ENCODE measurements at places on chromosomes 6 and 20.
A peak's percentile ranks its signal among the peaks of the same experiment; 100 is the strongest.

DNA sequence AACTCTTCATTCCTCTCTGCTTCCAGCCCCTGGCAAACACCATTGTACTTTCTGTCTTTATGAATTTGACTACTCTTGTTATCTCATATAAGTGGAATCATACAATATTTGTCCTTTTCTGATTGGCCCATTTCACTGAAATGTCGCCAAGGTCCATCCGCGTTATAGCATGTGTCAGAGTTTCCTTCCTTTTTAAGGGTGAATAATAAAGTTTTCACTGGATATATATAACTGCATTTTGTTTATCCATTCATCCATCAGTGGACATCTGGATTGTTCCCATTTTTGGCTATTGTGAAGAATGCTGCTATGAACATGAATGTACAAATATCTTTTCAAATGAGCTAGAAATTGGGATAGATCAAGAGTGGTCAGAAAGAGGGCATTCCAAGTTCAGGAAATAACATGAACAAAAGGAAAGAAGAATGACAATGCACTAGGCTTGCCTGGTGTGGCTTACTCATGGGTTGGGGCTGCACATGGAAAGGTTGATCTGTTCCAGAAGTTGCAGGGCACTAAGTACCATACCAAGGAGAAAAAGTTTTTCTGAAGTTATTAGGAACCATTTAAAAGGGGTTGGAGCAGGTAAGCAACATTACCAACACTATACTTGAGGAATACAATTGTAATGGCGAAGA, 10.0 kb upstream of the L3MBTL3 start:
- no peak for DNase-seq

GRCh38 chr6:72784071-72784470, 162.2 kb downstream of the KCNQ5 start:
- peak; percentile 64 for DNase-seq

DNA sequence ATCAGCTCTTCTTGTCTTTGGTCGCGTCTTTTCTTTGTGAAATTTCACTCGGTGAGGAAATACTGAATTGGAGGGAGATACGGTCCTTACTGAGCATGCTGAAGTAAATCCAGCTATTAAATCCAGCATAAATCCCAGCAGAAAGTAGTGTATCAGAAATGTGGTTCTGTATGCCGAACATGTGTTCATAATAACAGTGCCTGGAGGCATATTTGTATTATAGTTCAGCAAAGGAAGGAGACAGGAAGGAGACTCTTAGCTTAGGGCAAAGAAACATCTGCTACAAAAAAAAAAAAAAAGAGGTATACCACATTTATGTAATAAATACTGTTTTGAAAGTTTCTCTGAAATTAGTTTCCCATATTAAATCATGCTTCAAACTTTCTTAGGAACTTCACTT, 211.8 kb downstream of the PLCB4 start:
- peak; percentile 36 for DNase-seq

DNA sequence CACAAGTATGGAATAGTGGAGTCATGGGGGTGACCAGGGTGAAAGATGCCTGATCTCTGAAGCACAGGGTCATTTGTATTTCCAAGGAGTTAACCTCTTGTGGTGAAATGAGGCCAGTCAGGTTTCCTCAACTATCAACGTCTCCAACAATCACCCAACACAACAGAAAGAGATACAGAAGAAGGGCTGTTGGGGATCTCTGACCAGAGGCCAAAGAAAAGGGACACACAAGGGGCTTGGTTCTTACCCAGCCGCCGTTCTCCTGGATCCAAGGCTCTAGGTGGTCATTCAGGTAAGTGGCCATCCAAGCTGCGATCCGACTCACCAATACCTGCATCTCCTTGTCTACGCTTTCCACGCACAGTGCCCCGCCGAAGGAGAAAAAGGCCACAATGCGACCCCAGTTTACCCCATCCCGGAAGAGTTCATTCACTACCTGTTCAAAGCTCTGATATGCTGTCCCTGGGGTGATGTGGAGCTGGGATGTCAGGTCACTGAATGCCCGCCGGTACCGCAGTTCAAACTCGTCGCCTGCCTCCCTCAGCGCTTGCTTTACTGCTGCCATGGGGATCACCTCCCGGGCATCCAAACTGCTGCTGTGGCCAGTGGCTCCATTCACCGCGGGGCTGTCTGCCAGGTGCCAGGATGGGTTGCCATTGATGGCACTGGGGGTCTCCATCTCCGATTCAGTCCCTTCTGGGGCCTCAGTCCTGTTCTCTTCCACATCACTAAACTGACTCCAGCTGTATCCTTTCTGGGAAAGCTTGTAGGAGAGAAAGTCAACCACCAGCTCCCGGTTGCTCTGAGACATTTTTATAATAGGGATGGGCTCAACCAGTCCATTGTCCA, 1.0 kb downstream of the BCL2L1 start:
- no peak for DNase-seq

GRCh38 chr20:57656821-57657534, 36.8 kb upstream of the ZBP1 start:
- DNase-seq: no peak

- peak; percentile 23 for DNase-seq
These were observed 17.8 kb upstream of the RSPO3 start for GRCh38 chr6:127100510-127101140.

DNA sequence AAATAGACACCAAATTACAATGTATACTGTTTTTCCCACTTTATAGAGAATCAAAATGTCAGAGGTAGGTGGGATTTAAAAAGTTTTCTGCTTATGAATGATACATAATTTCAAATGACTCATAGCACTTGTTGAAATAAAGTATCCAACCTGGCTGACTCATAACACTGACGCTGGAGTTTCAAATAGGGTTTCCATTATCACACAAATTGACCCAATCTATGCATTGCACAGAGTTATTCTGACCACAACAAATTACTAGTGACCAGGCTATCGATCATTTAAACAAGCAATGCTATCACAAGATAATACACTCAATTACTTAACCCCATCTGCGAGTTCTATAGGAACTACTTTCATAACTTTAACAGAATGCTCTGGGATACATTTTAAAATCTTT, 31.9 kb upstream of the PRELID3B start:
- peak; percentile 74 for DNase-seq

DNA sequence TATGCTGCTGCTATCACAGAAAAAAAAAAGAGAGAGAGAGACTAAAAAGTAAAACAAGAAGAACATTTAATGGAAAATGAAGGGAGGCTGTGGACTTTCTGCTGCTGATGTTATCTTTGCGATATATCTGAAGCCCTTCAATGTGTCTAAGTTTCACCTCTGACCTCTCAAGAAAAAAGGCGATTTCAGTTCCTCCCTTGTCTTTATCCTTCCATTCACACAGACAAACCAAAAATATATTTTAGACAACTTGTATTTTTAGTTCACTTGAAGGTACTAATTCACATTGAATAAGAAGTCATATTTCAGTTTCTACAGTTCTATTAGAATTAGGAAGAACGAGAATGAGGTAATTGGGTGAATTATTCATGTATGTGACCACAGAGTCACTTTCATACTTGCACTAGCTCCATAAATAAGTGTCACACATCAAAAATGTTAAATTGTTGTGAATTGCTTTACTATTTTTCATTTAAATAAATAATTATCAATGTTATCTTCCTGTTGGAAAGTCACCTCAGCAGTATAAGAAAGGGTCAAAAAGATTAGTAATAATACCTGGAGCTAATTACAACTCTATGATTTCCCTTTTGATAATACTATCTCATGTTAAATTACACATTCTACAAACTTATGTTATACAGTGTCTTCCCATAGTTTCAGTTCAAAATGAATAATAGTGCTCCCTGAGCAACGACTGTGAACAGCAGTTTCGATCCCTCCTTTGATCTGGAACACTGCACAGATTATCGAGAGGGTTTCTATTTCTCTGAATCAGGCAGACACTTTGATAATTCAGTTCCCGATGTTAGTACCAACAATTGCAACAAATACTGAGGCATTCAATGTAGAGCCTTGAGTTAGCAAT, 85.2 kb upstream of the PLCB4 start:
- DNase-seq: no peak

DNA sequence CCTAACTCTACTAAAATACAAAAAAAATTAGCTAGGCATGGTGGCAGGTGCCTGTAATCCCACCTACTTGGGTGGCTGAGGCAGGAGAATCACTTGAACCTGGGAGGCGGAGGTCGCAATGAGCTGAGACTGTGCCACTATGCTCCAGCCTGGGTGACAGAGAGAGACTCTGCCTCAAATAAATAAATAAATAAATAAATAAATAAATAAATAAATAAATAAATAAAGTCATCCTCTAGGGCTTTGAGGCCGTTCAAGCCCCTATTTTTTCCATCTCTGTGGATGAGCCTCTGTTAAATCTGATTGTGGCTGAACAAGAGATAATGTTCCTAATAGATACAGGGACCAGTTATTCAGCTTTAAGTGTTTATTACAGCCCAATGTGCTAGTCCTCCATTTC, 31.8 kb upstream of the FAM110A start:
- no peak for DNase-seq

DNA sequence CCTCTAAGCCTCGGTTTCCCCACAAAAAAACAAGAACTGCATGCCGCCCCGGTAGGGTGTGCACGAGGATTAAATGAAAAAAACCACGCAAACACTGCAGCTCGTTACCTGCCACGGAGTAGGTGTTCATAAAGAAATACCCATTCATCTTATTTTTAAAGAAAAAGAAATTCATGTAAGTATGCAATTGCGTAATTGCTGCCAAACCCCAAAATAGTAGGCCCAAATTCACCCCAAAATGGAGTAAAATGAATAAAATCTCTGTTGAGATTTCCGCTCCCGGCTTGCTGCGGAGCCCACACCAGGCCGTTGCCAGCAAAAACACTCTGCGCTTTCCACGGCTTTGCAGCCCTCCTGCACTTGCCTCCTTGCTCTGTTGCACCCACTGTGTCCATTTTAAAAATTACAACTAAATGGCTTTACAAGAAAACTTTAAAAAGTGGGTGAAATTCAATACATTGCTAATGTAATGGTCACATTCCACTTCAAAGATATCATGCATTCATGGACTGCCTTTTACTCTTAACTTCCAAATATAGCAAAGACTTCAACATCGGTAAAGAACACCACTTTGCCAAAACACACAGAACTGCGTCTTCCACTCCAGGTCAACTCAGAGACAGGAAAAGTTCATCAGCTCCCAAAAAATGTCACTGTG, 125.0 kb downstream of the ZMYND8 start:
- peak; percentile 92 for DNase-seq

- DNase-seq: no peak
These were observed 84.9 kb downstream of the THBS2 start for GRCh38 chr6:169168706-169169105.

DNA sequence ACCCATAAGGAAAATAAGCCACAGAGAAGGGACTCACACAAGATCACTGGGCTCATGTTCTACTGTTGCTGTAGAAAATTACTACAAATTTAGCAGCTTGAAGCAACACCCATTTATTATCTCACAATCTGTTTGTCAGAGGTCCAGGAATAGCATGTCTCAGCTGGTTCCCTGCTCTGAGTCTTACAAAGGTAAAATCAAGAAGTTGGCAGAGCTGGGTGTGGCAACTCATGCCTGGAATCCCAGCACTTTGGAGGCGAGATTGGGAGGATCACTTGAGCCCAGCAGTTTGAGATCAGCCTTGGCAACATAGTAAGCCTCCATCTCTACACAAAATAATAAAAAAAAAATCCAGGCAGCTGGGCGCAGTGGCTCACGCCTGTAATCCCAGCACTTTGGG, 28.5 kb upstream of the ZNF831 start:
- no peak for DNase-seq

GRCh38 chr20:45835825-45836224, 2.2 kb downstream of the SNX21 start:
- peak; percentile 33 for DNase-seq

GRCh38 chr6:25498505-25498904, 153.5 kb upstream of the SCGN start:
- DNase-seq: no peak

- no peak for DNase-seq
These were observed 93.0 kb upstream of the POPDC3 start for GRCh38 chr6:105272786-105273185.

- DNase-seq: no peak
These were observed 24.6 kb downstream of the HBS1L start for GRCh38 chr6:135030056-135030473.

- no peak for DNase-seq
These were observed 94.7 kb upstream of the SNX9 start for GRCh38 chr6:157728183-157728881.

DNA sequence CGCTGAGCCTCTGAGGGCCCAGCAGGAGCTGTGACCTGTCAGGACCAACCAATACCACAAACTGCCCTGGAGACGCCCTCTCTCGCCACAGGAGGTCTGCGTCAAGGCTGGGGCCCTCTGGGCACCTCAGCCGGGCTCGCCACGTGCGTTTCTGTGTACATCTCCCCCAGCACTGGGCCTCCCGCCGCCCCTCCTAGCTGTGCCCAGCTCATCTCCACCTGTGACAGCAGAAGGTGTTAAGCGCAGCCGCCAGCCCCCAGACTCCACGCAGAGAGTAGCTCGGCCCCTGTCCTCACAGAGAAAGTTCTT, 91.4 kb downstream of the TAF4 start:
- DNase-seq: no peak

GRCh38 chr6:141526985-141527384, 605.7 kb upstream of the GJE1 start:
- no peak for DNase-seq

GRCh38 chr20:34569598-34569997, 11.1 kb downstream of the MAP1LC3A start:
- no peak for DNase-seq

DNA sequence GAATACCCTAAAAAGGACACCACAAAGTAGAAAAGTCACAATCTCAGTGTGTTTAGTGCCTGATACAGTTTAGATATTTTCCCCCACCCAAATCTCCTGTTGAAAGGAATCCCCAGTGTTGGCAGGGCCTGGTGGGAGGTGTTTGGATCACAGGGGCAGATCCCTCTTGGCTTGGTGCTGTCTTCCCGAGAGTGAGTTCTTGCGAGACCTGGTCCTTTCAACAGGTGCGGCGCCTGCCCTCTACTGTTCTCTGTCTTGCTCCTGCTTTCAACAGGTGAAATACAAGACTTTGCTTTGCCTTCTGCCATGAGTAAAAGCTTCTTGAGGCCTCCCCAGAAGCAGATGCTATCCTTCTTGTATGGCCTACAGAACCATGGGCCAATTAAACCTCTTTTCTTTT, 534.3 kb upstream of the NRSN1 start:
- no peak for DNase-seq

DNA sequence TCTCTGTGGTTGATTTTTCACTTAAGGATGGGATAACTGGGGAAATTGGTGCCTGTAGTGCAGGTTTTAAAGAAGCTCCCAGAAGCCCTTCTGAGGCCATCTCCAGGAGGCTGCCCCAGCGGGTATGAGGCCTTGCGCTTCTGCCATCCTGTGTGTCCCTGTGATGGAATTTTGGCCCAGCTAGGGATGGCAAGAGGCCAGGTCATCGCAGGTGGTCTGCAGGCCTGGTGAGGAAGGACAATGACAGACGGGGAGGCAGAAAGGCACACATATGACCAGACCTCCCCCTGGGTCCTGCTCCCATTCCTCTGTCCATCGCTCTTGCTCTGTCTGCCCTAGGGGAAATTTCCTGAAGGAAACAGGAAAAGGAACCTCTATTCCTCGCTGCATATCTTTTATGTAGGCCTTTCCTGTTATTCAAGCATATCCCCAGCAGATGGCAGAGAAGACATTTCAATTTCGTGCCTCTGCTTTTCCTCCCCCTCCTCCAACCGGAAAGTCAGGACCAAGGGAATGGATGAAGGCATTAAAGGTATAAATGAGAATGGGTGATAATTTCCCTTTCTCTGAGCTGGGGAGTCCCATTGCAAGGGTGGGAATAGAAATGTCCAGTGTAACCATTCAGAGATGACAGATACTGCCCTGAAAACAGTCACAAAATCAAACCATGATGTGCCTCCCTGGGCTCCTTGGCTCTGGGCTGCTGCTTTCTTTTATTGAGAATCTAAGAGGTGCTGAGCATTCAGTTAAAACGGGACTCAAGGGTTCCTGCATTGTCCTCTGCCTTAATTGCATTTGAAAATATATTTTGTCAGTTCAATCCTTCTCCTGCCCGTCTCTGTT, 17.6 kb upstream of the HLA-F start:
- peak; percentile 39 for DNase-seq
